ENCODE measurements at places on chromosomes 3 and 15.
A peak's percentile ranks its signal among the peaks of the same experiment; 100 is the strongest.

DNA sequence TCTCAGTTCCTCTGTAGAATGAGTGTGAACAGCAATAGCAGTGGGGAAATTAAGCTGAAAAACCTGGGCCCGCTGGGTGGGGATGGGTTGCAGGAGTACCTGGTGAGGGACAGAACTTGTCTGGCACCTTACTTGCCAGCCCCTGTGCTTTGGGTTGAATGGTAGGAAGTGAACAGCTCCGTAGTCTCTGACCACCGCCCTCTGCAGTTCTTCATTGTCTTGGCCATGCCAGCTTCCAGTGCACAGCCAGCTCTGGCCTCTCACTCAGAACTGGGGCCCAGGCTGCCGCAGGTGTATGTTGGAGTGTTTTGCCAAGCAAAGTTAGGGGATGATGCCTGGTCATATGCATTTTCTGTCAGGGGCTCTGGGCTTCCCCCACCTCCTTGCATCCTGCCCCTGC, 14.0 kb upstream of the CHST14 start:
- DNase-seq, result no peak

GRCh38 chr3:16174976-16175901, 759 bp downstream of the GALNT15 start:
- DNase-seq, result no peak

DNA sequence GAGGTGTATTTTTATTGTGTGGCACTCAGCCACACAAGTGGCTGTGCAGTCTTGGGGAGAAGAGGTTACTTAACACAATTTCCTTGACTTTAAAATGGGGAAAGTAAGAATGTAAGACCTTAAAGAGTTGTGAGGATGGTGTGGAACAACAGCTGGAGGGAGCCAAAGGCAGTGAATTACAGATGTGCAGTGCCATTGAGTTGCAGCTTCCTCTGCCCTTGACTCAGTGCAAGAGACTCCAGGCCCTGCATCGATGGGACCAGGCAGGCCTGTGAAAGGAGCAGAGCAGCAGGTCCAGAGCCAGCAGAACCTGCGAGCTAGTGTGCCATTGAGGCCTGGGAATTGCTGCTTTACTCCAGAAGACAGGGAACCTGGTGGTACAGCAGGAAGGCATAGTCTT, 27.2 kb downstream of the EEFSEC start:
- no peak for DNase-seq

DNA sequence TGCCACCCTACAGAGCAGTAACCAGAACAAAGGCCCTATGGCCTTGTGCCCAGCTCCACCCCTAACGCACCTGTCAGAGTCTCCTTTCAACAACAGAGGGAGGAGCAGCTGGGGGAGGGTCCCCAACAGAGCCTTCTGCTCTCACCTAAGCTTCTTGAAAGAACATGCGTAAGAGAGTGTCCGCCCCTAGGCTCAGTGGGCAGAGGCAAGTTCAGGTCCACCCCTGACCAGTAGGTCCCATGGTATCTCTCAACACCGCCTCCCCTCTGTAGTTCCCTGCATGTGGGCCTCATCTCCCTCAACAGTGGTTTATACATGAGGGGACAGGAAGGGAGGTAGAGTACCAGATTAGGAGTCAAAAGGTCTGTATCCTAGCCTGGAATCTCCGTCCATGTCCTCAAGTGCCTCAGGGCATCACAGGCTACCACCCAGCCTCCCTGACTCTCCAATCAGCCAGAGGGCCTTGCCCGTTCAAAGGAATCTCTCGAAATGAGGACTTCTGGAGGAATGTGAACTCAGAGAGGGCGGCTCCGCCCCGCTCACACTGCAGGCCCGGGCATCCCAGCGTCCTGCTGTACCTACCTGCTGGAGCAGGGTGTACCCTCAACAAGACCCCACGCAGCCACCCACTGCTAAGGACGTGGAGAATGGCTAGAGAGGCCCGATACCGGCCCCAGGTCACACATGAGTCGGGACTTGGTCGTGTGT, 680 bp downstream of the POC1A start:
- no peak for DNase-seq

- no peak for DNase-seq
Measured at GRCh38 chr3:167886690-167887089, 151.2 kb downstream of the SERPINI1 start.

DNA sequence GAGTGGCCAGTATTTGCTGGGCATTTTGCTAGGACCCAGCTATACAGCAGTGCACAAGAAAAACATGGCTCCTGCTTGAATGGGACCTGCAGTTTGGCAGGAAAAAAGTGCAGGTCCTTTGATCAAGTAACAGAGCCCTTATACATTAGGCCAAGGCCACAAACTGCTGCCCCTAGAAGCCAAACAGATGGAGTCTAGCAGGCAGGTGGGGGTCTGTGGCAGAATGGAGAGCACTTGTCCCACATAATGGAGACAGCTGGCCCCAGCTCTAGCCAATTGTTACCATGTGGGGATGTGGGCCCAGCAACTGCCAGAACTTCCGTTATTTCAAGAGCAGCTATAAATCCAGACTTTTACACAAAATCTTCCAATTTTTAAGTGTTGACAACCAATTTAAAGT, 79.3 kb downstream of the SHQ1 start:
- DNase-seq, result no peak

DNA sequence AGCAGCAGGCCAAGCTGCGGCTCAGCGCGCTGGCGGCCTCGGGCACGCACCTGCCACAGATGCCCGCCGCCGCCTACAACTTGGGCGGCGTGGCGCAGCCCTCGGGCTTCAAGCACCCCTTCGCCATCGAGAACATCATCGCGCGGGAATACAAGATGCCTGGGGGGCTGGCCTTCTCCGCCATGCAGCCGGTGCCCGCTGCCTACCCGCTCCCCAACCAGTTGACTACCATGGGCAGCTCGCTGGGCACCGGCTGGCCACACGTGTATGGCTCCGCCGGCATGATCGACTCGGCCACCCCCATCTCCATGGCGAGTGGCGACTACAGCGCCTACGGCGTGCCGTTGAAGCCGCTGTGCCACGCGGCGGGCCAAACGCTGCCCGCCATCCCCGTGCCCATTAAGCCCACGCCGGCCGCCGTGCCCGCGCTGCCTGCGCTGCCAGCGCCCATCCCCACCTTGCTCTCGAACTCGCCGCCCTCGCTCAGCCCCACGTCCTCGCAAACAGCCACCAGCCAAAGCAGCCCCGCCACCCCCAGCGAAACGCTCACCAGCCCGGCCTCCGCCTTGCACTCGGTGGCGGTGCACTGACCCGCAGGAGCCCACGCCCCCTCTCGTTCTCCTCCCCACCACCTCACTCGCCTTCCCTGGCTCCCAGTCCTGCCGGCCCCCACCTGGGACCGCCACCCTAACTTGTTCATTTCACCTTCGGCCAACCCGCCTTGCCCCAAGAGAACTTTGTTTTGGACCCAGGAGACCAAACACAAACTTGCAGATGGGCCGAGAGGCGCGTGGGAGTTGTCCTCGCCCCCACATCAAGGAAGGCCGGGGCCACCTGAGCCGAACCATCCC, 1.5 kb downstream of the FOXB1 start:
- no peak for DNase-seq

DNA sequence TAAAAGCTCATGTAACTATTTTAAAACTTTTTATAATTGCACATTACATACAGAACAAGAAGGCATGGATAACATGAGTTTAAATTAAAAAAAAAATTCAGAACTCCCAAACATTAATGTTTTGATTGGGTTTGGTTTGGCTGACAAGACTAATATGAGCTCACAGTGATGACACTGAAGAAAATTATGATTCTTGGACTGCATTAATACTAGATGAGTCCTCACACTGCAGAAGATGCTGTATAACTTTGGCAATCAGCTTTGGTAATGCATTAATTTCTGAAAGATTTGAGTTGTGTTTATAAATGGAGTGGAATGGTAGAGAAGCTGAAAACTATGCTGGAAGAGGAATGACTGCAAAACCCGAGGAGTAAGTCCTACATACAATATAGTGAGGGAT, 358.9 kb downstream of the PLCL2 start:
- DNase-seq, result no peak

GRCh38 chr15:47265686-47266085, 451.6 kb upstream of the SEMA6D start:
- no peak for DNase-seq

DNA sequence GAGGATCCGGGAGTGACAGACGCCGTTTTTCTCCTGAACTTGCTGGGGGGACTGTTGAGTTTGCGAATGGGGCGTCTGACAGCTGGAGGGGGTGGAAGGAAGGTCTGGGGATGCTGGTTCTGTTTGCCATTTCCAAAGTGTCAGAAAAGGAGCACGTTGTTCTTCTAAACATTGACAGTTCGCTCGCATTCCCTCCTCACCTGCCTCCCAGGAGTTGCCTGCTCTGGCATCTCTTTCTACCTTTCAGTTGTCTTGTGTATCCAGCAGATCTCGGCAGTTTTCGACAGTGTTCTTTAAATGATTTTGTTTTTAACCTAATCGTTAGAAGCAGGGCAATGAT, 829 bp downstream of the SELENOT start:
- DNase-seq, result no peak

DNA sequence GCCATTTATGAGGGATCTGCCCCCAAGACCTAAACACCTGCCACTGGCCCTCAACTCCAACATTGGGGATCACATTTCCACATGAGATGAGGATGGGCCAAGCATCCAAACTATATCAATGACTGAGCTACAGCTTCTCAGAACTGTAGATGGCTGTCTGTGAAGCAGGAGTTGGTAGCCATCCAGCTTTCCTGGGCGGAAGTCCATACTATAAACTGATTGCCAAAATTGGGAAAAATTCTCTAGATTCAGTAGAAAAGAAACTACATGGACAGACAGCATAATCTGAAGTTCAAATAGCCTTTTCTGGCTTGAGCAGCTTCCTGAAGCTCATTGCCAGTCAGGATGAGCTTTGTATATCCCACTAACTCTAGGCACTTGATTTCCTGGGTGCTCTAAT, 214.7 kb upstream of the ZBTB20 start:
- DNase-seq, result no peak

- peak; percentile 30 for DNase-seq
Measured at GRCh38 chr3:69326855-69327300, 59.0 kb downstream of the FRMD4B start.

DNA sequence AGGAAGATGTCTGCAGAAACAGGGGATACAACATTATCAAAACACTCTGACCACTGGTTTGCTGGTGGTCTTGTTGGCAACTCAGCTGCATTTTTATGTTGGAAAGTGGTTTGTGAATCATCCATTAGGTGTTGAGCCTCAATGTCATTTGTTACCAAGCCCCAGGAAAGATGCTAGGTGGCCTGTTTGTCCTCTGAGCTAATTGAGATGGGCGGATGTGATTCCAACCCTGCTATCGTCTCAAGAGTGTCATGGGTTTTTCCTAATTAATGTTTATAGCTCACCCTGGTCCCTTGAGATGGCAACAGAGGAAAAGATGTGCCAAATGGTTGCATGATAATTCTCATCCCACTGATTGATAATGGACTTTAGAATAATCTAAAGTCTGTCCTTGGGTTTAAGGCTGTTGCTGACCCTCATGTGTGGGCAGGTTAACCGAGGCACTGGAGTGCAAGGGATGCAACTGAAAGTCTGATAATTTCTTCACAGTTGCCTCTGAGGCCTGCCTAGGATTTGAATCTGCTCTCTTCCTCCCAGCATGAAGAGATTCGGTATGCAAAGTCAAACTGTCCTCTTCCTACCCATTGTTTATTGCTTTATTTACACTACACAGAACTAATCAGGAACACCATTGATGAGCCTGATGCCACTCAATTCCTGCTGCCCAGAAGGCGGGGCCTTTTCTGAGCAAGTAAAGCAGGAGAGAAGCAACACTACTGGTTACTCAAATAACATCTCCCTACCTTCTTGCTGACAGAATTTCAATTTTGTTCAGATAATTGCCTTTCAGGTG, 166.2 kb upstream of the TBC1D5 start:
- no peak for DNase-seq

- DNase-seq, result no peak
Measured at GRCh38 chr3:146626403-146627122, 21.4 kb upstream of the PLSCR5 start.

DNA sequence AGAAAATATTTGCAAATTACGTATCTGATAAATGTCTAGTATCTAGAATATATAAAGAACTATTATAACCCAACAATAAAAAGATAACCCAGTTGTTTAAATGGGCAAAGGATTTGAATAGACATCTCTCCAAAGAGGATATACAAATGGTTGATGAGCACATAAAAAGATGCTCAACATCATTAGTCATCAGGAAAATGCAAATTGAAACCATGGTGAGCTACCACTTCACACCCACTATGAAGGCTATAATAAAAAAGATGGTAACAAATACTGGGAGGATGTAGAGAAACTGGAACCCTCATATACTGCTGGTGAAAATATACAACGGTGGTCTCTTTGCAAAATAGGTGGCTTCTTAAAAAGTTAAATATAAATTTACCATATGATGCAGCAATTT, 28.0 kb downstream of the RAD51 start:
- no peak for DNase-seq

DNA sequence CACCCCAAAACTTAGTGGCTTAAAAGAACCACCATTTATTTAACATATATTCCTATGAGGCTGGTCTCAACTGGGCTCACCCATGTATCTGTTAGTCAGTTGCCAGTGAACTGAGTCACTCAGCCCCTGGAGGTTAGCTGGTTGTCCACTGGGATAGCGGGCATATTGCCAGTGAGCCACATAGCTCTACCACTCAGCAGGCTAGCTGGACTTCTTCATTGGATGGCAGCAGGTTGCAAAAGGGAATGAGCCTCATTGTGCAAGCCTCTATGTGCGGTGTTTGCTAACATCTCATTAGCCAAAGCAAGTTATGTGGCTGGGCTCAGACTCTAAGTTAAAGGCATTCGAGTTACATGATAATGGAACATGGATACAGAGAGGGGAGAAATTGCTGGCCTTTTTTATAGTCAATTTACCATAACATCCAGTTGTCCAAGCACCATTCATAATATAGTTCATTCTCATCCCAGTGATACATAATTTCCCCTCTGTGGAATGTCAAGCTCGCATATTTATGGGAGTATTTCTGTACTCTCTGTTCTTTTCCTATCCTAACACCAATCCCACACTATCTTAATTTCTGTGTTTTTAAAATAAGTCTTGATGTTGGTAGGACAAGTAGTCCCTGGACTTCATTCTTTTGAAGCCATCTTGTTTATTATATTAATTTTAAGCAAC, 8.7 kb downstream of the BTD start:
- DNase-seq, result no peak

DNA sequence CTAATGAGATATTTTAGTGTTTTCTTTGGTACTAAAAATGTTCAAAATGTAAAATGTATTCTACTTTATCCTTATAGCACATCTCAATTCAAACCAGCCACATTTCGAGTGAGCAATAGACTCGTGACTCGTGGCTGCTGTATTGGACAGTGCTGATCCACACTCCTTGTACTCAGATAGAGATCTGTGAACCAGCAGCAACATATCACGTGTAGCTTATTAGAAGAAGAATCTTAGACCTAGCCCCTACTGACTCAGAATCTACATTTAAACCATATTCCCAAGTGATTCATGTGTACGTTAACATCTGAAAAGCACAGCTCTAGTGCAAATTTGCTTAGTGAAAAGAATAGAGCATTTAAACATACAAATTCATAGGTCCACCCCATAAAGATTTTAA, 130.9 kb downstream of the IL1RAP start:
- DNase-seq, result no peak
